ENCODE measurements at places on chromosomes 2 and 18.

- no peak for DNase-seq
Observed at GRCh38 chr2:208799397-208799796, 392.8 kb downstream of the PTH2R start.

- no peak for DNase-seq
Observed at GRCh38 chr2:17588031-17588430, 47.5 kb downstream of the VSNL1 start.

GRCh38 chr2:204825681-204826080 lies 280.4 kb downstream of the PARD3B start:
- no peak for DNase-seq

DNA sequence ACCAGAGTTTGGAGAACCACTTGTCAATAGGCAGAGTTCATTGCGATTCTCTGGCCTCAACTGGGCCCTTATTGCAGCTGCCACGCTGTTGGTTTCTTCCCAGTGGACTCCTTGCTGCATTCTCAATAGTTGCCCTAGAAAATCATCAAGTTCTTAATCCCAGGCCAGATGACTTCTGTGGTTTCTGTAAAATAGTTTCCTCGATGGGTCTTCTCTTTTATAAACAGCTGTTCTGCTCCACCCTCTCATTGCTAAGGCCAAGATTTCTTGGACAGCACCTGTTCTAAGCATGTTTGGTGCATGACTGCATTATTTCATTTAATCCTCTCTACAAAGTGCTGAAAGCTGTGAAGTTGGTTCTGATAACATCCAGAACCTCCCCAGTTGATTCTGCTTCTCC lies 131.0 kb downstream of the BCL2L11 start:
- DNase-seq: no peak

GRCh38 chr18:63376538-63376937 lies 9.5 kb upstream of the KDSR start:
- peak; percentile 20 for DNase-seq

DNA sequence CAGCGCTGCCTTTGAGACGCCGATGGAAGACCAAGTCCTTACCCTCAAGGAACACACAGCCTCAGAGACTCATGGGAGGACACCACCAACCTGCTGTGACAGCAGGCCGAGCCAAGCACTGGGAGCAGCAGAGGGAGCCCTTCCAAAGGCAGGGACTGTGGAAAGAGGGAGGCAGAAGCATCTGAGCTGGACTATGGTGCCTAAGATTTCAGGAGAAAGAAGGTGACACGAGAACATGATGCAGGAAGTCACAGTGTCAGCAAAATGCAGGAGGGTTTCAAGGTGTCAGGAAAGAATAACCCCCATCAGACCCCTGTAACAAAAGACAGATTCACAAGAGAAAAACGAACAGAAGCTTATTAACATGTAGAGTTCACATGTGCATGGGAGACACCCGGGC lies 24.2 kb upstream of the COX7A2L start:
- DNase-seq: peak; percentile 31

GRCh38 chr2:134104754-134105153 lies 149.1 kb upstream of the MGAT5 start:
- DNase-seq: peak; percentile 28

DNA sequence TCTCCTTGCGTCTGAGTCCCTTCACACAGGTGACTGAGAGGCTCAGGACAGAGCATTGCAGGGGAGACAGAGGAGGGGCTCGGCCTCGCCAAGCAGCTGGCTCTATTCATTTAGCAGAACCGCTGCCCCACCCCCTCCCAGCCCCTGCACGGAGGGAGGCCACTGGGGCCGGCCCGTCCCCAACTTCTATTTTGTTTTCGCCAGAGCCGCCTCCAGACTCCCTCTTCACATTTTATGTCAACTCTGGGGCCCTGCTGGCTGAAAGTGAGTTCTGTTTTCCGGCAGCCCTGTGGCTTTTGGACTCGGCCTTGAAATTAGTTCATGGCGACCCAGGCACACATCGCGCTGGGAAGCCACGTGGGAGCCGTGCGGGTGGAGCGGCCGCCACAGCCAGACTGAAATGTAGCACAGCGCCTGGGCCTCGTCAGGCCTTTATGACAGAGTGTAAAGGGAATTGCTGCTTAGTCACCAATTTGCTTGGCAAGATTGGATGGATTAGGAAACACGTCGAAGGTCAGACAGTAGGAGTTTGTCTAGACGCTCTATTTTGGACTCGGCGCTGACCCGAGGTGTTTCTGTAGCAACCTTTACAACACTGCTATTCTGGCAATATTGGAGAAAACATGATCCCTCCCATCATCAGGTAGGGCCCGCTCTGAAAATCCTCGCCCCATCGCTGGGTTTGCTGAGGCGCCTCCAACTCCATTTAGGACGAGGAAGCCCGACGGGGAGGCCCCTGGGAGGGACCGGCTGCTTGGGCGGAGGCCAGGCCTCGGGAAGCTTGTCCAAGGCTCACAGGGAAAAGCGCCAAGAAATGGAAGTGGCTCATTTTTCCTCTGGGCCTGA lies 90.7 kb upstream of the CTDP1 start:
- DNase-seq: peak; percentile 4

DNA sequence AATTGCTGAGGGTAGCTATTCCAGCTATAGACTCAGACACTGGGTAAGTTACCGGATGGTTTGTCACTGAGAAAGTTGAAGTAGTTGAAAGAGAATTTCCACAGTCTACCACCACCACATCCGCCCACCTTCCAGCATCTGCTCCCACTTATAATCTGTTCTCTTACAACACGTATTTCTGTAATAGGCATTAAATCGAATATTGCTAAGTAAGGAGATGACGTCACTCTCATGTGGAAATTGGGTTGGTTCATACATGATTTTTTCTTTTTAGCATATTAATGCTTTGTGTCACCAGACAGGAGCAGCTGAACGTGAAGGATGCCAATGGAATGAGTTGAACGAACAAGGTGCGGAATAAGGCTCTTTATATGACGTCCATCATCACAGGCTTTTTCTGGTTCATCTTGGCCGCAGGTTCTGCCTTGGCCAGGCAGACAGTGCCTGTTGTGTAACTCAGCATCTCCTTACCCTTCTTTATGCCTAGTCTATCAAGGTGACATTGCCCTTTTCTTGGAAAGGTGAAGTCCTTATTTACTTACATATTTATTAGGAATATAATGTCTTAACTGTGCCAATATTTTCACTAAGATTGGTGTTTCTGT lies 45.9 kb downstream of the THUMPD2 start:
- no peak for DNase-seq

DNA sequence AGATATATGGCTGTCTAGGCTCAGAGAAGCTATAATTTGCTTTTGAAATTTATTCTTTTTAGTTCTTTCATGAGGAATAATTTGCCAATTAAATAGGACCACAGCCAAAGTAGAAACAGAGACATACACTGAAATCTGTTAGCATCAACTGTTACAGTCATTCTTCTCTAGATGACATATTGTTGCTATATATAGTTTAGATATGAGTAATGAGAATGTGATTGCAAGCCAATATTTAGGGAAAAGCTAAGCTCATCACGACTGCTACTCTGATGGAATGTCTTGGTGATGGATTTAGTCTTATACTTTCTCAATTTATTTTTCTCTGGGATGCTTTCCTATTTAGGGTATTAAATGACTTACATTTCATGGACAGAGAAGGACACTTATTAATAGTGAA lies 259.1 kb downstream of the LNPK start:
- DNase-seq: peak; percentile 49

GRCh38 chr18:8341481-8342230 lies 267.6 kb upstream of the RAB12 start:
- DNase-seq: peak; percentile 14
